ENCODE measurements at places on chromosomes 13 and 19.

DNA sequence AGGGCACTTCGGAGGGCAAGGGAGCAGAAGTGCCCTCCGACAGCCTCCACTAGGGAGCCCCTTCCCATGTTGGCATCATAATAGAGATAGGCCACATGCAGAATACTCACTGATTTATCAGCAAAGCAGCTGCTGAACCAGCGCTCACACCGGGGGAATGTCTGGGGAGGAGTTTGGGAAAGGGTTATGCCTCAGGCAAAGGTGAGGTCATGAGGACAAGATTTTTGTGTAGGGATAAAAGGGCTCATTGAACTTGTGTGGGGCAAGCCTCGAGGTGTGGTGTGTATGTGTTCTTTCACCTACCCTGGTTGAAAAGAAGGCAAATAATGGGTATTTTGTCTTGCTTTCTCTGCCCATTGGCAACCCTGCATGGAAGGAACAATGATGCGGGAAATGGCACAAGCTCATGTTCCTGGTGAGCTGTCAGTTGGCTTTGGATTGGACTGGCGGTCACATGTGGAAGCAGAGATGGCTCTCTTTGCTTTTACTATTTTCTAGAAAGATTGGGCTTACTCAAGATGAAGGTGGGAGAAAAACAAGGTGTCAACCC is 39.1 kb upstream of the SLC7A9 start:
- no peak for DNase-seq

DNA sequence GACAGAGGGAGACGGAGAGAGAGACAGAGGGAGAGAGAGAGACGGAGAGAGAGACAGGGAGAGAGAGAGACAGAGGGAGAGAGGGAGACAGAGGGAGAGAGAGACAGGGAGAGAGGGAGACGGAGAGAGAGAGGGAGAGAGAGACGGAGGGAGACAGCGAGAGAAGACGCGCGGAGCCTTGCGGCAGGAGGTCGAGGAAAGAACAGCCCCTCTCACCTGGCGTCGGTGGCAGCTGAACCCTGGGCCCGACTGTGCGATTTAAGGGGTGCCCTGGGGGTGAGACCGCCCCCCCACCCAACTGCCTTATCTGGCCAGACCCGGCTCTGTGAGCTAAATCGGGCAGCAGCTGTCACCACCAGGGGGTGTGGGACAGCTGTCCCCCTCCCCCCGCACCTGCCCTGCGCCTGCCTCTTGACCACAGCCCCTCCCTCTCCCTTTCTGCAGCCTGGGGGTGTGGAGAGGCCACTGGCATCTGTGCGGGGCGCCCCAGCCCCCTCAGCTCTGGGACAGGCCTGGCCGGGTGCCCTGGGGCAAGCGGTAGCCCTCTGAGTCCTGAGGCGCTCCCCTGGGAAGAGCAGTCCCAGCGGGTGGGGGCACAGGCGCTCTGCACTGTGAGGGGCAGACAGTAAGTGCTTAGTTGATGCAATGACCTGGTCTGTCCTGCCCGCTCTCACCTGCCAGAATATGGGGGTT is 10.8 kb downstream of the JOSD2 start:
- no peak for DNase-seq

DNA sequence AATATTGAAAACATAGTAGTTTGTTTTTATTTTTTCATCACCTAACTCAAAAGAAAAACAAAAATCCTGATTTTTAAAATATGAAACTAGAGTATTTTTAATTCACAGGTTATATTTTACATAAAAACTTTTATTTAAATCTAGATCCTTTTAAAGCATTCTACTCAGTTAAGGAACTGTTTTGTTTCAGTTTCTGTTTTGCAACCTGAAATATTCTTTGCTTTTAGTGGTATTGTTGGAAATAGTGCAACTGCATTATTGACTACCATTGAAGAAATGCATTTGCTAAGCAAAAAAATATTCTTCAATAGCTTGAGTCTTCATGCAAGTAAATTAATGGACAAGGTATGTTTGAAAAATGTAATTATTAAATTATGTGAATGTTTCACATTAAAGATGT is 43.8 kb downstream of the COG6 start:
- no peak for DNase-seq

DNA sequence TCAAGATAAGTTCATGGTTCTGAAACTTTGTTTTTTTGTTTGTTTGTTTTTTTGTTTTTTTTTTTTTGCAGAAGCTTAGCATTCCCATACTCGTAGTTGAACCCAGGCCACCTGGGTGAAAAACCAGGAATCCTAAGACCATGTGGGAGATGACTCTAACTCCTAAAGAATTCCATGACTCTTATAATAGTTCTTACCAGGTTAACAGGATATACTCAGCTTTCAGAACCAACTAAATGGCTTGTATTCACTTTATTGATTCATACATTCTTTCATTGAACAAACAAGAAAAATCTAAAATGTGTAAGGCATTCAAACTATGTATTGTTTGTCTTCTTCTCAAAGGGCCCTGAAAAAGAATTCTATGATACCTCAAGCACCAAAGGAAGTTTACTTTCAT is 40.5 kb upstream of the KLF5 start:
- DNase-seq = peak; percentile 10

GRCh38 chr13:113098162-113098732 is 7.3 kb upstream of the F7 start:
- DNase-seq = peak; percentile 49

DNA sequence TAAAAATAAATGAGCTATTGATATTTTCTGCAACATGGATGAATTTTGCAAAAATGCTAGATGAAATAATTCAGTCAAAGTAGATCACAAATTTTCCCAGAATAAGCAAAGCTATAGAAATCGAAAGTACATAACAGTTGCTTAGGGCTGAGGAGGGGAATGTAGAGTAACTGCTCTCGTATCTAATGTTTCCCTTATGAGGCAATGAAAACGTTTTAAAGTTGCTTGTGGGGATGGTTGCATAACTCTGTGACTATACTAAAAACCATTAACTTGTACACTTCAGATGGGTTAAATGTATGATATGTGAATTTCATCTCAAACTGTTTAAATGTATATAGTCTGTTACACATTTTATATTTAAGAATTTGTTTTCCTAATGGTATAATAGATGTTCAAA is 231.7 kb downstream of the GGACT start:
- peak; percentile 25 for DNase-seq

- DNase-seq = no peak
These were observed 6.7 kb upstream of the DIAPH3 start for GRCh38 chr13:60170414-60170813.

GRCh38 chr13:105410602-105411001 is 1124.9 kb downstream of the EFNB2 start:
- DNase-seq = no peak

DNA sequence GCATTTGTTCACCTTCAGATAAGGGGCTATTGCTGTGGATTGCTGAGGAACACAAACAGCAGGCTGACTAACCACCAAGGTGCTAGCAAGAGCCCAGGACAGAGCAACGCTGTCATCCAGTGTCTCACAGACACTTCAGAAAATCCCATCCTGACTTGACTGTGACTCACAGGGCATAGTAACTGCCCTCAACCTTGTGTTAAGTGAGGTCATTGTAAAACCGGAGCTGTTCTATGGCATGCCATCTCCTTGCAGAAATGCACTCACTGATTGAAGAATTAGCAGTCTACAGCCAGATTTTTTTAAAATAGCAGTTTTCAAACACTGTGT is 51.1 kb downstream of the TNFRSF19 start:
- peak; percentile 83 for DNase-seq

GRCh38 chr13:23993680-23993985 is 96.3 kb upstream of the C1QTNF9B start:
- peak; percentile 50 for DNase-seq

DNA sequence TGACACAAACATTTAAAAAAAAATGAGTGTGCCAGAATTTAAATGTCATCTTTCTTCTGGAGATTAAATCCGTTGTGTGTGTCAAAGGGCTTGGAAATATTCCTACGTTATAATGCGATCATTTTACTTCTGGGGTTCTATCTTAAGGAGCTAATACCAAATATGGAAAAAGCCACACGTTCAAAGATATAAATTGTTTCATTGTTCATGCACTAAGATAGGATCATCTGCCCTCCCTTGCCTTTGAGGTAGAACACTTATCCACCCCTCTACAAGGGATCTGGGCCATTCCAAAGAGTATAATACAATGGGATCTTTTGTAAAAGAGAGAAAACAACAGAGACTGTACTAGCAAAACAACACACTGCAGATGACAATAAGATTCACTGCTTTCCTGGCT is 64.9 kb downstream of the ANKRD10 start:
- DNase-seq = no peak

DNA sequence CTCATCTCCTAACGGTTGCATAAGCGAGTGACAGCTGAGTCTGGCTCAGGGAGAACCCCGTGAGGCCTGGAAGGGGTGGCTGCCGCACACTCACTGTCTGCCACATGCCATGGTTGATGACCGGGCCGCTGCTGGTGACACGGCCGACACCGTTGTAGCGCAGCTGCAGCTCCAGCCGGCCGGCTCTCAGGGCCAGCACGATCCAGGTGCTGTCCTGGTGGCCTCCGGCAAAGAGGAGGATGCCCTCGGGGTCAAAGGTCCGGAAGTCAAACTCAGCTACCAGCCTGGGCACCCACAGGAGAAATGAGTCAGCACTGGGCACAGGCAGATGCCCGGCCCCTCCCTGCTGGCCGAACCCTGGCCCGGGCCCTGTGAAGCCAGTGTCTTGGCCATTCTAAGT is 31.7 kb downstream of the GAS6 start:
- DNase-seq = no peak

DNA sequence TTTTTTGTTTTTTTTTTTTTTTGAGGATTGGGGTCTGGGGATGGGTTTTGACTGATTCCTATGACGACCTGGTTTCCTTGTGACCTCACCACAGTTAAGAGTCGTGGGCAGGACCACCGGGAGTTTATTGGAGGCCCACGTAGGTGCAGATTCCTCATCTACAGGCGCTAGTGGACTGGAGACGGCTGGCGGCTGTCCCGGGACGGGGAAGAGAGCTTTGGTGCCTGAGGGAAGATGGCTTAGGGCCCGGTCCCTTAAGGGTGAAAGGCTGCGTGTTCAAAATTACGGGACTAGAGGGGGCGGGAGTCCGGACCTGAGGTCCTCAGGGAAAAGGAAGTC is 682 bp upstream of the TEAD2 start:
- no peak for DNase-seq

DNA sequence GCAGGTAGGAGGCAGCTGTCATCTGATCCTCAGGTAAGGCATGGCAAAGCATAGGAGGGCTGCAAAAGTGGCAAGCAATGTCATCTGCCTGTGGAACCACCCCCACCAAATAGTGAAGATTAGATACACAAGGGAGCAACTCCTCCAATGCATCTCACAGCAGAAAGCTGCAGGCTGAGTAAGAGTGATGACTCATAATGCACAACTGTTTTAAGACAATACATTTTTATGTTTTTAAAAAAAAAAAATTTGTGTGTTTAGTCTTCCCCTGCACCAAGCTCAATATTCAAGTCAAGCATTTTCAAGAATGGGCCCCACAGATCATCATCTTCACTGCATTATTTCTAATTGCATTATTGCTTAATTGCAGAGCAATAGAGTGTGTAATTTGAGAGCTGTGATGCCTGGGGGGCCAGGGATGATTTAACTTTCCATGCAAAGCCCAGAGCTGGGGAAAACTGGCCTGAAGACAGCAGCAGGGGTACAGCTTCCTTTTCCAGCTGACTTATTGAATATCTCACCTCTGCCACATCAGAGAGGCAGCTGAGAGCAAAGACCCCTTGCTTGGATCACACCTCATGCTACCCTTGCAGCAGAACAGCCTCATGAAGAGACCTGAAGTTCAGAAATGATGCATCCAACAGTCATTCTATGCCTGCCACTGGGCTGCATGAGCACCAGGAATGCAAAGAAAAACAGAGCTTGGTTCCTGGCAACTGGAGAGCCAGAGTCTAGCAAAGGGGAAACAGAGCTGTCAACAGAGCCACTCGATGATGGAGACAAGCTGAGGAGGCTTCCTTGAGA is 22.7 kb upstream of the POP4 start:
- DNase-seq = no peak
